ENCODE measurements at places on chromosomes 1 and 21.

DNA sequence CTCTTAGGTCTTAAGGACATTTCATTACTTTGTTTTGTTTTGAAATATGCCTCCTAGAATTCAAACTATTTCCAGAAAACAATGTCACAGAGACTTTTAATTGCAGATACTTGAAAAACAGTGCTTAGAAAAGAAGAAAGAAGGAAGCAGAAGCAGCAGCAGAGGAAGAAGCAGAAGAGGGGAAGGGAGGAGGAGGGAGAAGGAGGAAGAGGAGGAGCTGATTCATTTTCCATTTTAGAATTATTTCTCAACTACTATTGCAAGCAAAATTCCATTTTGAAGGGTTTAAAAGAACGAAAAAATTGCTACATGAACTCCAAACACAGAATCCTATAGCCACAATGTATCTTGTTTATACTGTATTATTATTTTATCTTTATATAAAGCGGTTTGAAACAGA is 13.9 kb downstream of the RC3H1 start:
- DNase-seq, result no peak

- DNase-seq, result no peak
Observed at GRCh38 chr1:51453010-51453409, 66.1 kb downstream of the EPS15 start.

GRCh38 chr21:42071146-42071737 is at the start of gene UMODL1:
Gene UMODL1 (plus strand): TSS chr21:42071317. CDS start chr21:42071317, 0 bp downstream.
- no peak for DNase-seq

GRCh38 chr1:203031467-203031866 is 5.2 kb downstream of the PPFIA4 start:
- DNase-seq, result no peak

DNA sequence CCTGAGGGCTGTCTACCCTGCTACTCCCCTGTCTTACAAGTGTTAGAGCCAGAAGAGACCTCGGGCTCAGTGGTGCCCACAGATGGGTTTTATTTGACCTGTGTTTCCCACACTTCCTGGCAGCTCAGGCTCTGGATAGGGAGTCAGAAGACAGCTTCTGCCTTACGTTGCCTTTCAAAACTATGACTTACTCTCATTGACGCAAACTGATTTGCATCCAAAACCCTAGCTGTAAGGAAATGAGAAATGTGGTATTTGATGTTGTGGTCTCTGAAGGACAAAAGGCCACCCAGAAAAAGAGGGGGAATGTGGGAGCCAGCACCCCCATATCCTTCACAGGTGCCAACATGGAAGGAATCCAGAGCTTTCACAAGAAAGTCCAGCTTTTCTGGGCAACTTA is 180.2 kb downstream of the ATG4C start:
- DNase-seq, result no peak

GRCh38 chr1:9590201-9590600 is 1.5 kb downstream of the TMEM201 start:
- no peak for DNase-seq

DNA sequence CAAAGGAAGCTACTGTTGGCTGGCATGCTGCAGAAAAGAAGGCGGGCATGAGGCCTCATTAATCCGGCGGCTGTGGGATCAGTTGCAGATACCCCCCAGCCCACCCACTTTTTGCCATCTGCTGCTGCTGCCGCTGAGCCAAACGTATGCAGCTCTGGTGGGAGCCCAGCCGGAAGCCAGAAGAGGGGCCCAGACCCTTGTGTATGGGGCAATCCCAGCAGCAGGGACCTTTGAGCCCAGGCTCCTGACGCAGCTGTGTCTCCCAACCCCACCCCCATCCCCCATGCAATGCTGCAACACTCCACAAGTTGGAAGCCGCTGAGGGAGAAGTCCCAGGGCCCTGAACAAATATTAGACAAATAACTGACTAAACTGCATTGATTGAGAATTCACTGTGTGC is 106.0 kb downstream of the ELAVL4 start:
- no peak for DNase-seq

DNA sequence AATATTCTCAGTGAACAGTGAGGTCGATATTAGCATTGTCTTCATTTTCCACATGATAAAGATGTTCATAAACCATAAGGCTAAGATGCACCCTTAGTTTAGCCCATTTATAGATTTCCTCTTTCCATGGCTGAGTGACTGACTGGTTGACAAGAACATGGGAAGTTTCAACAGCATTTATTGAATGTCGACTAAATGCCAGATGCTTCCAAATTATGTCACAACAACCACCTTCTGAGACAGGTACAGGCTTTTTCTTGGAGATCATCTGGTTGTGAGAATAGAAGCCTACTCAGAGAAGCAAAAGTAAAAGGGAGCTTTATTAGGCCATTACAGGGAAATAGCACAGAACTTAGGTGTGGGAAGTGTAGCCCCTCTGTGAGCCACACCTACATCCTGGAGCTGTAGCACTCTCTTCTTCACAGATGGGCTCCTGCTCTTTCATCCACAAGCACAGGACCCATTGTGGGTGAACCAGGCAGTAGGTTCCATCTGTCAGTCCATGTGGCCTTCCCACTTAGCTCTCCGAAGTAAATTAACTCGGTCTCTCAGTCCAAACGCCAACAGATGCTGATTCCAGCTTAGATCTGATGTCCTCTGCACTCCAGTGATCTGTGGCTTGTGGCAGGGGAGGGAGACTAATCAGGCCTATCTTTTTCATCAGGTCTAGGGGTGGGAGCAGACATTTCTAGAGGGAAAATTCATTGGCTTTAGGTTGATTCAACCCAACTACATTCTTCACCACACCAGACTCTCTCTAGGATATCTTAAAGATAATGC is 14.3 kb downstream of the ATP2B4 start:
- no peak for DNase-seq

GRCh38 chr1:84969489-84970250 is 27.2 kb downstream of the MCOLN2 start:
- DNase-seq, result no peak

- DNase-seq, result peak; percentile 13
Observed at GRCh38 chr21:41407541-41408460, 18.2 kb upstream of the MX1 start.

GRCh38 chr1:14613926-14614325 is 15.4 kb downstream of the KAZN start:
- no peak for DNase-seq

- DNase-seq, result no peak
Observed at GRCh38 chr21:41465176-41465781, 39.2 kb downstream of the MX1 start.

- DNase-seq, result no peak
Observed at GRCh38 chr1:176619261-176619660, 156.3 kb downstream of the PAPPA2 start.

GRCh38 chr21:33690874-33691273 is 48.6 kb downstream of the ITSN1 start:
- no peak for DNase-seq

GRCh38 chr1:15064217-15064929 is 89.2 kb upstream of the TMEM51 start:
- DNase-seq, result no peak

DNA sequence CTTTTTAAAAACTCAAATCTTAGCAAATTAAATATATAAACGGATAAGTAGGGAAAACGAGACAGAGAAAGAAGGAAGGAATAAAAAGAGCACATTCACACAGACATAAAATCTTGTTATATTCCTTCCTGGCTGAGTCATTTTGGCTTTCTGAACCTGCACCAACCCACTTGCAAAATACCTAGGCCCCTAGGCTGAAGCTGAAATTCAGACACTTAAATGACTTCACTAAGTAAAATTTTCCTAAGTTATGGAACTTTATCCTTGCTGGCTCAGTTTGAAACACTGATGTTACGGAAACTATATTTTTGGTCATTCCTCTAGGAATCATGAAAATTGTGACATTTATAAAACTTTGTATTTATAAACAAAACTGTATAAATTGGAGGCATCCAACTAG is 462.8 kb upstream of the NFIA start:
- DNase-seq, result no peak

All from activated CD4-positive, alpha-beta T cell treated with anti-CD3 and anti-CD28 coated beads for 1 hour (primary cell).